ENCODE measurements at places on chromosomes 4 and X.

DNA sequence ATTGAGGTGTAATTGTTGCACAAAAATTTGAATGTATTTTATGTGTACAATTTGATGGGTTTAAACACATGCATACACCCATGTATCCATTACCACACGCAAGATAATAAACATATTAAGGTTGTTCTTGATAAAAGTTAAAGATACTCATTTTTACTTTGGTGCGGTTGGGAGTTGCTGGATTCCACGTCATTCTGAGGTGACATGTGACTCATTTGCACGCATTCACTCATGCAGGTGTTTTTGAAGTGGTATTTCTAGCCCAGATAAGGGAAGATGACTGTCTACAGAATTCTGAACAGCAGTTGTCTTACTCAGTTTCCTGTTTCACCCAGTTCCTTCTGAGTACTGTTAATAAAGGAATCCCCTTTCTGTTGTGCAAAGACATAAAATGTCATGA, 142.0 kb downstream of the RTL3 start:
- peak; percentile 44 for DNase-seq

DNA sequence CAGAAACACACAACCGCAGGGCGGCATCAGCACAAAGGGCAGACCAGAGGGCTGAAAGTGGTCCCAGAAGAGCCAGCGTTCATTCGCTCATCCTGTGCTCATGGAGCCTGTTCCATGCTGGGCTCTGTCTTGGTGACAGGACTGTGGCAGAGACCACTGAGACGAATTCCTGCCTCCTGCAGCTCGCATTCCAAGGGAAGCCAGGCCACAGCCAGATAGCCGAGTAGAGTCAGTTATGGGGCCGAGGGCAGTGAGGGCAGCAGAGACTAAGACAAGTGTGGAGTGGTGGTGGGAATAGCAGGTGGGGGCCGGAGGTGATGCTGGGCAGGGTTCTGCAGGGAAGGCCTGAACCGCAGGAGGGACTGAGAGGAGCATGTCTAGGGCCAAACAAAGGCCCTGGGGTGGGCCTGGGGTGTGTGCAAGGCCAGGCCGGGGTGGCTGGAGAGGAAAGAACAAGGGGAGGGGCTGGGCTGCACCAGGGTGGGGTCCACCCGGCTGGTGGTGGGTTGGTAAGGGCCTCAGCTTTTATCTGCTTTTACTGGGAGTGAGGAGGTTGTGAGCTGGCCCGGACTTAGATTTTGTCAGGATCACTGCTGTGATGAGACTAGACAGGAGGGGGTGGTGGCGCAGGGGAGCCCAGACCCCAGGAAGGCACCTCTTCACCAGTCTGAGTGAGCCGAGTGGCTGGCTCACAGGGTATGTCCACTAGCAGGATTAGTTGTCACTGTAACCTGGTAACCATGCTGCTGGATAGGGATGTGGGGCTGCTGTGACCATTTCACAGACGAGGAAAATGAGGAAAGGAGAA, 6.3 kb downstream of the PSAPL1 start:
- DNase-seq, result no peak

DNA sequence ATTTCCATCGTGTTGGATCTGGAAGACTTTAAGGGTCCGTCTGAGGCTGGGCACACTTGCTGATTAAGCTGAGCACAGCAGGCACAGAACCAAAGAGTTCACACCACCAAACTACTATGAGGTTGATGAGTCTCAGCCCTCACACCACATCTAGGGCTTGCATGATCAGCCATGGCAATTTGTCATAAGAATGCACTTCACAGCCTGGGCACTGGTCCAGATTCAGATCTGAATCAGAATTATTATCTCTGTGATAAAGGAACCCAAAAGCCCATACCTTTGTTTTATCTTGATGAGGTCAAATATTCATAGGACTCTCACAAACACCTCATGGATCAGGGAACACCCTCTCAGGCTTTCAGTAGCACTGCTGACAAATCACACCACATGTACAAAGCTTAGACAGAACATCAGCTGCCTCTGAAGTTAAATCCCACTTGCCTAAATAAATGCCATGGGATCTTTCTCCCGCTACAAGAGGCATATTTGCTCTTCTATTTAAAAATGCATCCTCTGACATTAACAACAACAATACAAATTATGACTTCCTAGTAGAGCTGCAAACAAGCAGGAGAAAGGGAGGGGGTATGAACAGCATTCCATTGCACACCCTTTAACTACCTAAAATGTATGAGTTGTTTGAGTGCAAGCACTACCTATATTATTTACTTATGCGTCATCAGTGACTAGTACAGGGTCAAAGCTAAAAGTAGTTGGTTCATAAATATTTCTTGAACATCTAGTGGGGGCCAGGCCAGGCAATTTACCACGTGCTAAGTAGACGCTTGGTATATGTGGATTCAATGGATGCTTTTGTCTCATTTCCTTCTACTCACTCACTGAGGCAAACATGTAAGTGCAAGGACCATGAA, 186.3 kb upstream of the FGF13 start:
- DNase-seq, result no peak

DNA sequence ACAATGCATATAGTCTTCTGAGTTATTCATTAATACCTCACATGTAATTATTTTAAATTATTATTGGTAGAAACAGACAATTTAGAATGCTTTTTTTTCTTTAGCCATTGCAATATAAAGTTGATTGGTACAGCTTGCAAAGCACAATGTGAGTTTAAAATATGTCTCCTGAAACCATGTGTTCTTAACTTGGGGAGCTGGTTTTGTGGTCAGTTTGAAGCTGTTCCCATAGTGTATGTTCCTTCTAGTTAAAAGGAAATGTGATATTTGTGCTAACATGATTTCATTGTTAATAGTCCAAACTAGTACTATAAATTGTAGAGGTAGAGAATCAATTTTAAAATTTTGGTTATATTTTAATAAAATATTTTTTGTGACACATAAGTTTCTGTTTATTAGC, 247.2 kb downstream of the BMPR1B start:
- DNase-seq, result no peak

GRCh38 chr4:105461221-105461620, 12.6 kb downstream of the PPA2 start:
- no peak for DNase-seq

- DNase-seq, result no peak
These were observed 22.6 kb downstream of the PPP2R2C start for GRCh38 chr4:6449746-6450369.

- no peak for DNase-seq
These were observed 8.9 kb upstream of the CCNG2 start for GRCh38 chr4:77148078-77148477.

GRCh38 chrX:136339702-136340101, 38.9 kb downstream of the ADGRG4 start:
- DNase-seq, result no peak

GRCh38 chr4:61771056-61771455, 570.9 kb downstream of the ADGRL3 start:
- DNase-seq, result no peak

DNA sequence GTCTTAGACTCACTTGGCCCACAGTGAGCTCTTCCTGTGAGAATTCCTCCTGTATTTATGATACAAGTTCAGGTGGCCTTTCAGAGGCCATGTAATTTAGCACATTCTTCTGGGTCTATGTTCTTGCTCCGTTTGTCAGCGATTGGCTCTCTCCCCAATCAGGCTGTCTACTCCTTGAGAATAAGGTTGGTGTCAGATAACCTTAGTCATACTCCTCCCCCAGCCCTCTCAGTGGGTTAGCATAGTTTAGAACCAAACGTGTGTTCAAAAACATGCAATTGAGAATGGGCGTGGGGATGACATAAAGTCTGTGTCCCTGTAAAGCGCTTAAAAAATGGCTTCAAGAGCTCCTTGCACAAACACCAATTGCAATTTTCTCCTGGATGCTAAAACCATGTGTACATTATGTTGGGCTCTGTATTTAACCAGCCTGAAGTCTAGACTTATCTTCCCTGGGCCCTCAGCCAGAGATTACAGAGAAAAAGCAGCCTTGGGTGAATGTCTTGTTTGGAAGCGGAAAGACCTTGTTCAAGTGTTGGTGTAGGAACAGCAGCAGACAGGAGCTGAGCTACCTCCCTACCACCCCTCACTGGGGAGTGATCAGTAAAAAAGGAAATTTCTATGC, 9.9 kb upstream of the CT47C1 start:
- no peak for DNase-seq

DNA sequence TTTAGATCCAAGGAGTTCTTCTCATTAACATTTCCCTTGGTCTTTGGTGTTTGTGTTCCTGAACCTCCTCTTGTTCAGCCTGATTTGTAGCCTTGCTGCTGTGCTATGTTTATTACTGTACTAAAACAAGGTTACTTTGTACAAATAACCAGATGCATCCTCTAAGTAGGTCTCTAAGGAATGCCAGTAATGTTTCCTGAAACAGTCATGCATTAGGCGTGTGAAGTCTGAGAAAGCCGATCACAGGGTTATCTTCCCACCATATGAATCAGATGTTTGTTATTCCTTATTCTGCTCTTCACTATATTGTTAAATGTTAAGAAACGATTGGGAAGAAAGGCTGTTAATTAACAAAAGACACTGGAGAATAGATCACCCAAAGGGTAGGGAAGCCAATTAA, 66.9 kb downstream of the GALNTL6 start:
- DNase-seq, result no peak

DNA sequence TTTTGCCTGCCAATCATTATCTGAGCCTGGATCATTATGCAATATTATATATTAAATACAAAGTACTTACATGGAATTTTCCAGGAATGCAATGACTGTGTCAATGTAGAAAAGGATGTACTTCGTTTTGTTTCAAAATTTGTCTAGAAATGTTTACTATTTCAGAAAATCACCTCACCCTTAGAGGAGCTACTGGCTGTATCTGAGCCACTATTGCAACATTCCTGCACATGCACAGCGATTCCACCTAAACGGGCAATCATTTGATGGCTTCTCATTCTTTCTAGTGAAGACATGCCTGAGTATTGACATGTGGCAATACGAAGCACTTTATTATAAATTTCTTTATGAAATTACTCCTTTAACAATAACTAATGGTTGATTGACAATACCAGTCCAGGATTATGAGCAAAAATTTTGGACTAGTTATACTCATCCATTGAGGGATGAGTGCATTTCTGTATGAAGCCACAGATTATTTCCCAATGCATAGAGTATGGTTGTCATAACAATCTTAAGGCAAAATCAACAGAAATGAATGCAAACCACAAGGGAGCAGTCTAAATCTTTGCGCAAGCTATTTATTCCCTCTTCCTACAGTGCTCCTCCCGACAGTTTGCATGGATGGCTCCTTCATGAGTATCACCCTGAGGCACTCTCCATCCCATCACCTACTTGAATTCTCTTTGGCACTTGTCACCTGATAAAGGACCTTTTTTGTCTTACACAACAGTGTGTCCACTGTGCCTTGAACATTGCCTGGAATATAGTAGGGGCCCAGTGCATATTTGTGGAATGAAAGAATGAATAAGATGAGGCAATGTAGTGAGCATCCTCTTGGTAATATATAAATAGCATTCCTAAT, 35.8 kb upstream of the MMAA start:
- no peak for DNase-seq

GRCh38 chr4:38948551-38948950, 80.9 kb downstream of the FAM114A1 start:
- no peak for DNase-seq

DNA sequence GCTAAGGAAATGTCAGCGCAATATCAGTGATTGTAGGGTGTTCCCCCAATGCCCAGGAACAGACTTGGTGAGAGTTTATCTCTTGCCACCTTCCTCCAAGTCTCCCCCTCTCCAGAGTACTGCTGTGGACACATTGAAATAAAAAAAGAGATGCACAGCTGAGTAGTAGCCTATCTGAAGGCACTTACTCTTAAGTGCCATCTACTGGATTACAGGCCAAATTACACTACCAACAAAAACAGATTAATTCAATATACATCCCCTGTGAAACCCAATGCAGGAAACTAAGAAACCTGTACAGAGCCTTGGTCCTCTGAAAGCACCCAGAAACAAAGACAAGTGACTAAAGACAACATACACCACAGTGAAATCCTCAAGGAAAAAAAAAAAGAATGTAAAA, 460.3 kb downstream of the ZIC3 start:
- no peak for DNase-seq

- DNase-seq, result no peak
These were observed 303.6 kb upstream of the FAT1 start for GRCh38 chr4:187027272-187027671.

- no peak for DNase-seq
These were observed 91.7 kb upstream of the PAQR3 start for GRCh38 chr4:79030973-79031372.

DNA sequence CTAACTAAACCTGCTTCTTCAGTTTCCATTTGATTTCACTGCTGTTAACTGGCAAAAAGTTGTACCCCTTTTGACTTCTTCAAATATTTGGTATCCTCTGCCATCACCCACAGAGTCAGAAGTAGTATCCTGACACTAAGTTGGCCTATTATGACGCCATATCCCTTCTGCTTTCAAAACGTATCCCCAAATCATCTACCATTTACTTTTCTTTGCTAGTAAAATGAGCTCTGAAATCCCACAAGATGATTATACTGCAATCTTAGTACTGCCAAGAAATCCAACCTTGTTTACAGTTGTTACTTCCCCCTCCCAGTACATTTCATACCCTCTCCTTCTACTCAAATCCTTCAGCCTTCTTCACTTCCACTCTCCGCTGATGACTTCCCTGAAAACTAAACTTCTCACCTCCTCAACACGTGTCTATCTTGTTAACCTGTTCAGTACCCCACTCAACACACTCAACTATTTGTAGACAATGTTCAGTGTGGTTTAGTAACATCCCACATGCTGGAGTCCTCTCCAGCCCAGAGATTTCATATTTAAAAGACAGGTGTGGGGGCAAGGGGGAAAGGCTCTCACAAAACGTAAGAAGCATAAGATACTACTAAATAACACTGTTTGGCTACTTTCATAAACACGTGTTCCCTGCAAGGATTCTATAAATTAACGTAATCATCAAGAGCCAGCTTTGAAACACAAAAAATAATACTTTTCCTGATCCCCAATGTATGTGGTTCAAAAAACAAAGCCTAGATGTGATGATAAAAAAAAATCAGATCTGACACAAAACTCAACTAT, 1.3 kb downstream of the NAF1 start:
- DNase-seq, result no peak

GRCh38 chrX:153851981-153852380, 21.6 kb upstream of the PDZD4 start:
- DNase-seq, result no peak

- DNase-seq, result no peak
These were observed 22.1 kb upstream of the TRIM60 start for GRCh38 chr4:165009493-165010227.

DNA sequence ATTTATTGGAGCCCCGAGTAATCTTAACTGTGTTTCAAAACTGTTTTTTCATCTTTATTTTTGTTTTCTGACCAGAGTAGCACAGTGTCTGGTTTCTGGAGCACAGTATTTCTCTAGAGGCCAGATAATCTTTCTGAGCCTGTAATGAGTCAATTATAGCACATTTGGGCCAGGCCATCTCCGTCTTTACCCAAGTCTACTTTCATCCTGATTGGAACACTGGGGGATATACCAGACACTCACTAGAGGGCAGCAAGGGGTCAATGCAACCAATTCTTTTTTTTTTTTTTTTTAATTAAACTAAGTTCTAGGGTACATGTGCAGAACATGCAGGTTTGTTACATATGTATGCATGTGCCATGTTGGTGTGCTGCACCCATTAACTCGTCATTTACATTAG, 282.0 kb downstream of the ARHGAP24 start:
- DNase-seq, result no peak

- peak; percentile 34 for DNase-seq
These were observed 28.2 kb upstream of the HUWE1 start for GRCh38 chrX:53714580-53715345.

Measured in stimulated activated CD4-positive, alpha-beta T cell treated with anti-CD3 and anti-CD28 coated beads, Interleukin-1b, Interleukin-23, amount 100 ng/mL, for 4 hours (primary cell).